Urothelium cell line (cell line): ENCODE measurements at places on chromosomes 16 and 17.

GRCh38 chr16:16178455-16179162 is 44.7 kb downstream of the ABCC6 start:
- DNase-seq: no peak

- DNase-seq: peak; percentile 75
Measured at GRCh38 chr17:80270836-80271235, 10.2 kb downstream of the RNF213 start.

DNA sequence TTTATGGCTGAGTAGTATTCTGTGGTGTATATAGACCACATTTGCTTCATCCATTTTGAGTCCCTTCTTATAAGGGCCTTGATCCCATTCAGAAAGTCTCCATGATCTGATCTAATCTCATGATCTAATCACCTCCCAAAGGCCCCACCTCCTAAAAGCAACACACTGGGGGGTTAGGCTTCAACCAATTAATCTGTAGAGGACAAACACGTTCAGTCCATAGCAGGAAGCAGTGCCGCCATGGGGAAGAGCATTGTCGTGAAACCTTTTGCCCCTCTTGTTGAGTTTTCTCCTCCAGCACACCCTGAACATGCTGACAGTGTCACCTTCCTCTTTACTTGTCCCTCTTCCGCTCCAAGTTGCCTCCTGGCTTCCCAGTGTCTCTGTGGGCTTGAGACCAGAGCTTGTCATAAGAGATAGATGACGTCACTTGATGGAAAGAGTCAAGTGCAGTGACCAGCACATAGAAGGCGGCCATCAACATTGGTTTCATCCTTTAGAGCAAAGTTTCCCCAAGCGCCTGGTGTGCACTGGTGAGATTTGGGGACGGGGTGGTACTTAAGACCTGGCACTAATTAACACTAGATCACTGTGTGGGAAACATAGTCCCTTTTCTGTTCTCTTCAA is 74.1 kb downstream of the PRKCB start:
- no peak for DNase-seq

- DNase-seq: no peak
Measured at GRCh38 chr17:50280068-50280467, 5.8 kb downstream of the TMEM92 start.

DNA sequence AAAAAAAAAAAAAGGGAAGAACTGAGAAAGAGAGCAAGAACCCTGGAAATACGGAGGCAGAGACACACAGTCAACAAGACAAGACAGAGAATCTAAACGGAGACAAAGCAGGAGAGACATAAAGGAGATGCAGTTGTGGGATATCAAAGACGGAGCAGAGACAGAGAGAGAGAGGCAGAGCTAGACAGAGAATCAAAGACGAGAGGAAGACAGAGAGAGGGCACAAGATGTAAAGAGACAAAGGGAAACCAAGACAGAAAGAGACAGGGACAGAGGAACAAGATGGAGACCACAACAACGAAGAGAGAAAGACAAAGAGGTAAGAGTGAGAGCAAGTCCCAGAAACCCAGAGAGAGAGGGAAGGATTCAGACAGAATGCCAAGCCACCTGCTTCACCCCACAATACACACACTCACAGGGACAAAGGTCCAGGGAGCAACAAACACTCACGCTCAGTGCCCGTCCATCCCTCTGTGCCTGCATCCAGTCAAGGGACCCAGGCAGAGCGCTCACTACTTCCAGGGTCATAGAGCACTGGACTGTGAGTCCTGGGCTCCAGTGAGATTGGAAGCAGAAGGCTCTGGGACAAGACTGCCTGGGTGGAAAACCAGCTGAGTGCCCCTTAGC is 88.9 kb downstream of the C16orf78 start:
- DNase-seq: no peak
